ENCODE measurements at places on chromosomes 5 and 9.

DNA sequence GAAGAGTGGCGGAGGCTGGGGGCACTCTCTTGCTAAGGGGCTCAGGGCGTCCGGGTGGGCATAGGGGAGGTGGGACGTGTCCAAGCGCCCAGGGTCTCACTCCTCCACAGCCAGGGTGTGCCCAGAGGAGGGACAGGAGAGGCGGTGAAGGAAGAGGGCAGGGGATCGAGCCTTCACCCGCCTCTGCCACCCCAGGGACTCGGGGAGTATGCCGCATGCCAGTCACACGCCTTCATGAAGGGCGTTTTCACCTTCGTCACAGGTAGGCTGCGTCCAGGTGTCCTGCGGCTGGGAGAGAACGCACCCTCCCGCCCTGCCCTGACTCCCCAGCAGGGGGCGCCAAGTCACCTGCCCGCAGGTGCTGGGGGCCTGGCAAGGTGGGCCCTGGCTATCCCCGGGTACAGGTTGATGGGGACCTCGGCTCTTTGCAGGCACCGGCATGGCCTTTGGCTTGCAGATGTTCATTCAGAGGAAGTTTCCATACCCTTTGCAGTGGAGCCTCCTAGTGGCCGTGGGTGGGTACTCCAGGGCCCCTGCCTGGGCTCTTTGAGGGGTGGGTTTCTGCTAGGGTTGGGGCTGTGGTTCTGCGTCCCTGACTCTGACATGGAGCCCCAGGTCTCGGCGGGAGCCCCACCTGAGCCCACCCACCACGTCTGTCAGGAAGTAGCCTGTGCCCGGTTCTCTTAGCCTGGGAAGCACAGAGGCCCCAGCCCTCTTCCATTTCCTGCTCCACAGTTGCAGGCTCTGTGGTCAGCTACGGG is 552 bp downstream of the TMEM141 start:
- no peak for DNase-seq

GRCh38 chr5:99034336-99034735 is 105.5 kb upstream of the CHD1 start:
- DNase-seq = no peak

DNA sequence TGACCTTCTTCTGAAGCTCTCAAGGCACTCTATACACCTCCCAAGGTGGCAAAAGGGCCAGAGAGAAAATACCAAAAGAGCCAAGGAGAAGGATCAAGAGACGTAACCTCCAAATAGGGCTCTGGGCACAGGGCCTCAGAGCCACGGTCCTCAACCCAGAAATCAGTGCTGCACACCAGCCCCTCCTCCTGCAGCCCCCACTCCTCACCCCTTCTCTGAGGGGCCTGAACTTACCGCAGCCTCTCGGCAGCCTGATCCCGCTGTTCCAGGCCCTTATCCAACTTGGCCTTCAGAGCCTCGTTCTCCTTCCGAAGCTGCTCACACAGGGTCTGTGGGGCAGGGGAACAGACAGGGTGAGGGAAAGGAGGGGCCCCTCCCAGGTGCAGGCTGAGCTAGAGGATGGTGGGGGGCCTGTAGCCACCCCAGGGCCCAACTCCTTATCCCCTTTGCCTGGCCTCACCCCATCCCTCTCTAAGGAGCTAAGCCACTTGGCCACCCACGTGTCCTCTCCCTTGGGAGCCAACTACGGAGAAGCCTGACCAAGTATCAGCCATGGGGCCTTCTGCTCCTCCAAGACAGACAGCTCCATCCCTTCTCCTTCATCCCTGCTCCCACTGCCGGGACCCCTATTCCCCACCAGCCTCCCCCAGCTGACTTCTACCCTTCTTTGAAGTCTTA is 28.8 kb downstream of the TNIP1 start:
- no peak for DNase-seq

GRCh38 chr5:170423692-170424091 is 34.5 kb upstream of the KCNMB1 start:
- no peak for DNase-seq

DNA sequence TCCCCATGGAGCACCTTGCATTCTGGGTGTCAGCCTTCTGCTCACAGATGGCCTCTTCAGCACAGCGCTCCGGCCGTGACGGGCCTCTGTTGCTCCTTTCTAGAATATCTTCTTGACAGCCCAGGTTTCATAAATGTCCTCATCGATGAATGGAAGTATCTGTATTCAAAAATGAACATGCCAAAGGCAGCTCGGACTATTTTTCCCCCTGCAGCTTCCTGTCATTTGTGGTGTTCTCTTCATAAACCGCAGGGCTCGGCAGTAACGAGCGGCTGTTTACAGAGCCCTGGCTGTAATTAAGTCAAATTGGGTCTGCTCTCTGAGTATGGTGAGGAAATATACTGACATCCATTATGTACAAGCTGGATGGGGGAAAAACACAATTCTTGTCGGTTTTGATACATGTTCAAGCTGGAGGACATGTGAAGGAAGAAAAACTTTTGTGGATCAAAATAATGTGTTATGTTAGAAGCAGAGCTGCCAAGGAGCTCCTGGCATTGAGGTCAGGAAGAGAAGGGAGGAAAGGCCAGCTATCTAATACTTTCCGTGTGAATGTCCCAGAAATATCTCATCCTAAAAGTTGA is 154.1 kb upstream of the CD180 start:
- no peak for DNase-seq

DNA sequence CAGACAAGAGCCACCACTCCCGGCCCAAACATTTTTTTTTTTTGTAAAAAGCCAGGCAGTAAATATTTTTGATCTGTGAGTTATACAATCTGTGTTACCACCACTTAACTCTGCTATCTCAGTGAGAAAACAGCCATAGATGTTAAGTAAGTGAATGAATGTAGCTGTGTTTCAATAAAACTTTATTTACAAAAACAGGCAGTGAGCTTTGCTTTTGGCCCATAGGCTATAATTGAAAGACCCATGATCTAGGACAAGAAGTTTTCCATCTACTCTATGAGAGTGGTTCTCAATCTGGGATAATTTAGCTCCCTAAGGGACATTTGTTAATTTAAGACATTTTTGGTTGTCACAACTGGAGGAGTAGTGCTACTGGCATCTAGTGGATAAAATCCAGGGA is 91.0 kb downstream of the TMC1 start:
- no peak for DNase-seq

- DNase-seq = no peak
Observed at GRCh38 chr5:38621331-38621730, 64.9 kb upstream of the LIFR start.

GRCh38 chr5:37723162-37723961 is 116.5 kb downstream of the GDNF start:
- peak; percentile 55 for DNase-seq

- no peak for DNase-seq
Observed at GRCh38 chr5:92599217-92599810, 981.7 kb downstream of the NR2F1-AS1 start.

DNA sequence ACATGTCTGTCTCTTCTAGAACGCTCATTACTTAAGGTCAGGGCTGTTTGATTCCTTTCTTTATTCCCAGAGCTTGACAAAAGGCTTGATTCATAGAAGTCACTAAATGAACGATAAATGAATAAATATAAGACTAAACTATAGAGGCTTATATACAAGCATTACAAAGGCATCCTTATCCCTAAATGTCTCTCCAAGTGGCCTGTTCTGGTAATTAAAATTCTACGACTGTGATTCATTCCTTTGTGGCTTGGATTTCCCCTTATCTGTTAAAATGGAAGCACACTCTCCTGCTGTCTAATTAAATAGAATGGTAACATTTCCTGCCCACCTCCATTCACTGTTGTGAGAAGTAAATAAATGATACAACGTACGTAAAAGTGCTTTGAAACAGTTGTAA is 49.5 kb downstream of the C7 start:
- no peak for DNase-seq

GRCh38 chr9:132163876-132164603 is 2.2 kb downstream of the NTNG2 start:
- DNase-seq = no peak

- DNase-seq = no peak
Observed at GRCh38 chr5:9339206-9339818, 206.6 kb downstream of the SEMA5A start.

- DNase-seq = no peak
Observed at GRCh38 chr5:125510651-125511050, 764.2 kb upstream of the ZNF608 start.

Data from HS-27A (cell line).